MCF 10A (cell line): ENCODE measurements at places on chromosomes 4 and X. TPM values are rescaled to one million over a fixed set of nuclear protein-coding genes. Genes with fewer than 3 reads are reported as not detected.

DNA sequence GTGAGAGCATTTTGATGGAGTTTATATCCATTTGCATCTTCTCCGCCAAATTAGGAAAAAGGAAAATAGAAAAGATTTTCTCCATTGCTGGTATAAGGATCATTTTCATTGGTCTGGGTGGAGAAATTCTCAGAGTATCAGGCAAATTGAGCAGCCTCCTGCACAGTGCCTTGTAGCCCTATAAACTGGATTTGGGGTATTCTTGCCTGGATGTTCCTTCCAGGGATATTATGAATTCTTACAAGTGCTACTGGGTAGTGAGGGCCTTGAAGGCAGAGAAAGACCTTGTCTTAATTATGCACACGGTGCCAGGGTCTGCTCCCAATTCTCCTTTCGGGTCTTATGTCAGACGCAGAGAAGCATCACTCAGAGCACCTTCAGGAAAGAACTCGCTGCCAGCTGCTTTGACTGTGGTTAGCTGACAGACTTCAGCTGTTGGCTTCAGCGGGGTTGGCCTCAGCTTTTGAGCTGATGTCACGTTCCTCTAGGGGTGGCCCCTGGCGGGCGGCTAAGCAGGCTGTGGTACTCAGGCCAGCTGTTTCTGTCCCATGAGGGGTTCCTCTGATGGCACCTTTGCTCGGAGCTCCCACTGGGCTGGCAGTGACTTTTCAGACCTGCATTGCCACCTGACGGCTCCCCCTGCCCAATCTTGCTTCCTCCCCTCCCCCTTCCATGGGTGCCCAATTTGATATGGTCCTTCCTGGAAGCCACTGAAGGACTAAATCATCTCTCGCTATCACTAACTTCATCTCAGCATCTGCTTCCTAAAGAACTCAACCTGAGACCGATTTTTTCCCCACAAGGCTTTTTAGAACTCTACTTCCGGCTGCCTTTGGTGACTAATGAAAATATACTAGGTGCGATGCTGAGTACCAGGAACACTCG, 519.5 kb downstream of the BCOR start:
- H3K4me3 ChIP-seq: no peak overlapping the region
- H3K27ac ChIP-seq: no peak overlapping the region
- no peaks in the 10 kb centered on the region for H3K36me3 ChIP-seq
- peaks cover 27% of the 10 kb centered on the region for H3K27me3 ChIP-seq
- no peak for DNase-seq
- no peaks in the 10 kb centered on the region for H3K4me1 ChIP-seq

DNA sequence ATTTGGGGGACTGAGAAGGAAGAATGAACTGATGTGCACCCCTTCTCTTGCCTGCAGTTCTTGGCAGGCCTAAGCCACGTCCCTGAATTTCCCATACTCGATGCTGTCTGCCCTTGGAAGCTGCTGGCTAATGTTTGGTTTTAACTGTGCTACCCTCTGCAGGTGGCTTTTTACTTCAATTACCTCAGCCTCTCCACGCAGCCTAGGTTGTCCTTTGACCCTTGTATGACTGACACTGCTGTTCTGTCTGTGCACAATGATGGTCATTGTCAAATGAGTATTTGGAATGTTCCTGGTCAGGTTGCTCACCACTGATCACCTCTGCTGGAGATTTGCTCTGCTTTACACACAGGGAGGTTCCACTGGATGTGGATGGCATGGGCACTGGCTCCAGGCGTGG, 137.1 kb downstream of the ZNF518B start:
- no peak overlapping the region for H3K4me3 ChIP-seq
- no peaks in the 10 kb centered on the region for H3K4me1 ChIP-seq
- DNase-seq: no peak
- no peaks in the 10 kb centered on the region for H3K27me3 ChIP-seq
- H3K27ac ChIP-seq: no peak overlapping the region

- H3K4me3 ChIP-seq: no peak overlapping the region
- DNase-seq: no peak
- no peaks in the 10 kb centered on the region for H3K4me1 ChIP-seq
- no peak overlapping the region for H3K27ac ChIP-seq
- H3K27me3 ChIP-seq: no peaks in the 10 kb centered on the region
These were observed 191.2 kb upstream of the INTU start for GRCh38 chr4:127441571-127441970.

DNA sequence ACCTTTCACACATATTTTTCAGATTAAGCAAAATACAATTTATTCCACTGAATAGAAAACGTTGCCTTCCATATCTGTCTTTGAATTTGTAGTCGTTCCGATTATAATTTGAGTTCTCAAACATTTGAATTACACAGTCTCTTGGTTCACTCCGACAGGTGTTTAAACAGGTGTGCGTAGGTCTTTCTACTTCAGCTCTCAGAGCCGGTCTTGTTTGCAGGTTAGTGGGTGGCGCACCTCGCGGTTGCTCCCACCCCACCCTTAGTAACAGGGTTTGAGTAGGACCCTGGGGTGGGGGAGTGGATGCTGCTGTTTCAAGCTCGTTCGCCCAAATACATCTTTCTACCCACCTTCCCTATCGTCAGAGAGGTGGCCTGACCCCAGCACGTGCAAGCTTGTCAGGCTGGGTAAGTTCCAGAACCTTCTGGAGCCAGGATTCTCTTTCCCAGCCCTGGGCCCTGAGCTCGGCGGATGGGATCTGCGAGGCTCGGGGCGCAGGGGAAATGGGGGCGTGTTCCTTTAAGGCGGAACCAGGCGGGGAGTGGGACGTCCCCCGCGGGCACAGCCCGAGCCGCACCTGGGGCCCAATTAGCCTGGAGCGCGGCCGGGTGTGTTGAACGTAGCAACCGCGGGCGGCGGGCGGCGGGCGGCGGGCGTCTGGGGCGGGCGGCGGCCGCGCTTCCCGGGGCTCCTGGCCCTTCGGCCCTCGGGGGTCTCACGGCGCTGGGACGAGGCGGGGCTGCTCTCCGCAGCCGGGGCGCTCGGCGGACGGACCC, at the start of gene FAM149A:
Gene FAM149A (plus strand): TSS at position 591 of the 776 bp plus-strand sequence.
- H3K27ac ChIP-seq: no peak within 1 kb of the TSS
- no peaks in the 10 kb centered on the region for H3K36me3 ChIP-seq
- peak within 1 kb of the TSS; percentile 62 for H3K4me3 ChIP-seq
- no peaks in the 10 kb centered on the region for H3K27me3 ChIP-seq
- no peaks in the 10 kb centered on the region for H3K4me1 ChIP-seq

DNA sequence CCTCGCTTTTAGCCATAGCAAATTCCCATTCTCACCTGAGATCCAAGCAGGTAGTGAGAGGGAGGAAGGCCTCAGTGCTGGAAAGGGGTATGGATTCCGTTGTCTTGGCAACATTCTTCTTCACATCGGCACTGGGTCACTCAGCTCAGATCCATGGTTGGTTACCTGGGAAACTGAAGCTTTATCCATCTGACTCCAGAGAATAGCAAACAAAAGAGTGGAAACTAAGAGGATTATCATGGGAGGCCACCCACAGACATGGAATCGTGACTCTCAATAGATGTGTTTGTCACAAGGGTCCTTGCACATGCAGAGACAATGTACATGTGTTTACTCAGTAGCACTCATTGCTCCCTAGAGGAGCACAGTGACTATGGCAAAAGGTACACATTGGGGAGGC, 81.0 kb downstream of the MAGED4 start:
- H3K36me3 ChIP-seq: no peaks in the 10 kb centered on the region
- H3K27ac ChIP-seq: no peak overlapping the region
- H3K4me1 ChIP-seq: peaks cover 13% of the 10 kb centered on the region
- H3K4me3 ChIP-seq: no peak overlapping the region
- peaks cover 37% of the 10 kb centered on the region for H3K27me3 ChIP-seq
- no peak for DNase-seq

DNA sequence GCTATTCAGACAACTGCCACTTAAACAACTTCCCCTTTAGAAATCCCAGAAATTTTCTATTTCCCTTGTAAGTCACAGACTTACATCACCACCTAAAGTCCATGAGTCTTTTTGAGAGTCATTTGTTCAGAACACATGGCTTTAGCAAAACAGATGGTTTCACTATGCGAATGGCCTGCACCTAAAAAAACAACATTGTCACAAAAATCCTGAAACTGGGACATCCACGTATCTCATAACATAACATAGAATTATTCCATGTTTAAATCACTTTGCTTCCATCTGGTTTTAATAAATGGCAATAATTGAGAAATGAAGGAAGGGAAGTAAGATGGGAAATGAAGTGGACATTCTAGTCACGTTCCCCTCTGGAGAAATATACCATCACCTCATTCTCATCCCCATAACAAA, 155.3 kb upstream of the EDNRA start:
- no peak overlapping the region for H3K4me3 ChIP-seq
- no peaks in the 10 kb centered on the region for H3K36me3 ChIP-seq
- no peak for DNase-seq
- no peaks in the 10 kb centered on the region for H3K27me3 ChIP-seq
- no peak overlapping the region for H3K27ac ChIP-seq
- H3K4me1 ChIP-seq: peaks cover 4% of the 10 kb centered on the region

DNA sequence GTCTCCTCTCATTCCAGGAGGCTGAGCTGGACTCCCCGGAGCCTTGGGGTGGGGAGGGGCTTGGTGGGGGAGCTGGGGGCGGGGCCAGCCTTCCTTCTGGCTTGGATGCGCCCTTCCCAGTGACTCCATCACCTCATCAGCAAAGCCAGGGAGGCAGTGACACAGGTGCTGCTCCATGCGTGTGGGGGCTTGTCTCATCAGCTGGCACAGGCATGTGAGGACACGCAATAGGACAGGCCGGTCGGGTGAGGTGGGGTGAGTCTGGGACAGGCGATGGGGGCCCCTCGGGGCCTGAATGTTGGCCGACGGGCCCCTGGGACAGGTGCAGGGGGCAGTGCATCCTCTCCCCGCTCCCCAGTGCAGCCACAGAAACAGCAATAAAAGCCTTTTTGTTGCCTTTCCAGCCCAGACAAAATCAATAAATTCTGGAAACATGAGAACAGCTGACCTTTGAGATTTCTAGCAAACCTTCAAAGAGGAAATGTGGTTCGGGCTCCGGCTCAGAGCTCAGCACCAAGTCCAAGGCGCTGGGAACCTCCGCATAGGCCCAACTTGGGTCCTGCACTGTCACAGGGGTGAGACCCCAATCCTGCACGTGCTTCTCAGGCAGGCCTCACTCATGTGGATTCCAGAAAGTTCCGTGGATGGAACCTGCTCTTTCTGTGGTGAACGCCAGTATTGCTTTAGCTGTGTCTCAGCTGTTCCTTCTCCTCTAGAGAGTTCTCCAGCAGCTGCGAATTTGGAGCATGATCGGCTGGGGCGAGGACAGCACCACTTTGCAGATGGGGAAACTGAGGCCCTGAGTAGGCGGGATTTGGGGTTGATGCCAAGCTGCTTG, 18.5 kb downstream of the ADRA2C start:
- DNase-seq: no peak
- H3K36me3 ChIP-seq: no peaks in the 10 kb centered on the region
- peaks cover 26% of the 10 kb centered on the region for H3K27me3 ChIP-seq
- H3K27ac ChIP-seq: no peak overlapping the region
- H3K4me1 ChIP-seq: no peaks in the 10 kb centered on the region

GRCh38 chr4:185786422-185786821, 25.6 kb downstream of the SORBS2 start:
- H3K27me3 ChIP-seq: no peaks in the 10 kb centered on the region
- H3K36me3 ChIP-seq: no peaks in the 10 kb centered on the region
- H3K27ac ChIP-seq: no peak overlapping the region
- H3K4me3 ChIP-seq: no peak overlapping the region
- DNase-seq: no peak

DNA sequence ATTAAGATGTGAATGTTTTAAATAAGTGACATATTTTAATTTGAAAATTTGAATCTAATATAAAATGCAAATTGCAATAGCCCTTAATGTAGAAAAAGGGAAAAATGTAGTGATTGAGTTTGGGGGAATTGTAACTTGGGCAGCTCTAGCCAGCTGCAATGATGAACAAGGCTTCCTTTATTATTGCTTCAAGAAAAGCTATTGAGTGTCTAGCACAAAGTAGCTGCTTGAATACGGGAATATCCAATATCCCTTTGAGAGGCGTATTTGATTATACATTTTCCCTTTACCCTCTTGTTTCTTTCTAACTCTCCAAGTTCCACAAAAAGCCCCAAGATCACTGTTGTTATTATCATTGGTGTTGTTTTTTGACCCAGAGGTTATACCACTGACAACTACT, 21.8 kb downstream of the IL1RAPL1 start:
- H3K4me1 ChIP-seq: peaks cover 10% of the 10 kb centered on the region
- no peak overlapping the region for H3K4me3 ChIP-seq
- DNase-seq: no peak
- H3K27ac ChIP-seq: no peak overlapping the region

- DNase-seq: no peak
- peaks cover 5% of the 10 kb centered on the region for H3K4me1 ChIP-seq
- H3K4me3 ChIP-seq: no peak overlapping the region
- H3K27ac ChIP-seq: no peak overlapping the region
- H3K27me3 ChIP-seq: peaks cover 16% of the 10 kb centered on the region
These were observed 38.9 kb upstream of the CFAP47 start for GRCh38 chrX:35880601-35881000.

DNA sequence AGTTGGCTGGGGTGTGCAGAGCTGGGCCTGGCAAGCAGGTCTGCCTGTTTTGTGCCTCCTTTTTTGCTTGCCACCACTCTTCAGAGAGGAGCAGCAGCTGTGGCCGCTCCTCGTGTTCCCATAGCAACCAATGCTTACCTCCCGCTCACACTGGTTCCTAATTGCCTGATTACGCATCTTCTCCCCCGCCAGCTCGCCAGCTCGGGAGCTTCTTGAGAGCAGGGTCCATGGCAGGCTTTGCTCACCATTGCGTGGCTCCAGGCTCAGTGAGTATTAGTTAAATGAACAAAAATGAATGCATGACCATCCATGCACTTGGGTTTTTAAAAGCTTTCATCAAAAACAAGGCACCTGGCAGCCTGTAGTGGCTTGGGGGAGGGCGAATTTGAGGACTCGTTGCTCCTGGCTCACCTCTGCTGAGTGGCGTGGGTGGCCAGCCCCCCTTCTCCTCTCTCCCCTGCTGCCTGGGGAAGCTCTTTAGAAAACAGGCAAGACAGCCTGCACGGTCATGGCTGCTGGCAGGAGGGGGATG, 14.2 kb upstream of the PJA1 start:
- no peak for DNase-seq
- no peak overlapping the region for H3K27ac ChIP-seq
- H3K36me3 ChIP-seq: no peaks in the 10 kb centered on the region
- no peak overlapping the region for H3K4me3 ChIP-seq
- peaks cover 100% of the 10 kb centered on the region for H3K27me3 ChIP-seq

DNA sequence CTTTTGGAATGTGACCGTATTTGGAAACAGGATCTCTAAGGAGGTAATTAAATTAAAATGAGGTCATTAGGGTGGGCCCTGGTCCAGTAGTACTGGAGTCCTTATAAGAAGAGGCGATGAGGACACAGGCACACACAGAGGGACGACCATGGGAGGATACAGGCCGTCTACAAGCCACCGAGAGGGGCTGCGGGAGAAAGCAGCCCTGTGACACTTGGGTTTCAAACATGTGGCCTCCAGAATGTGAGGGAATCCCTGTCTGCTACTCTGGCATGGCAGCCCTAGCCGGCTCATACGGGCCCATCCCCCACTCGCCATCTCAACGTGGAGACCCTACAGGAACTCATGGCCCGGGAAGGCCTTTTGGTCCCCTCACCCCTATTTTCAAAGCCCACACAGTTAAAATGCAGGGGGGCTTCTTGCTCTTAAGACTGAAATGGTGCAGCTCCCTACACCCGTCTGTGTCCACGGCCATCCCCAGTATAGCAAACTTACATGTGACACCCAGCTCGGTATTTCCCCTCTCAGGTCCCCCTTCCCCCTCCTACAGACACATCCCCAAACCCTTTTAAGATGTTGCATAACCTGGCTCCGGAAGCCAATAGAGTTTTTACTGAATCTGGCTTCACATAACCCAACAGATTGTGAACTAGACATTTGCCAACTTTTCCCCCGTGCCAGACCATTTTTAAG, 124.1 kb upstream of the TBL1X start:
- H3K4me1 ChIP-seq: peaks cover 5% of the 10 kb centered on the region
- H3K4me3 ChIP-seq: peak overlapping the region; percentile 24
- H3K27me3 ChIP-seq: no peaks in the 10 kb centered on the region
- DNase-seq: peak; percentile 46

Gene ADGRL3
- 3.5 and 3.6 TPM in 2 replicates for total RNA-seq

Gene ZFP92
- not detected in 2 replicates for total RNA-seq

Gene COL25A1
- total RNA-seq: not detected in 2 replicates

Gene IGSF1
- total RNA-seq: not detected in 2 replicates

Gene GALNTL6
- total RNA-seq: not detected in 2 replicates
